ENCODE measurements at places on chromosomes 16 and 17.

- no peak for DNase-seq
These were observed 32.3 kb downstream of the SNTB2 start for GRCh38 chr16:69219279-69219678.

DNA sequence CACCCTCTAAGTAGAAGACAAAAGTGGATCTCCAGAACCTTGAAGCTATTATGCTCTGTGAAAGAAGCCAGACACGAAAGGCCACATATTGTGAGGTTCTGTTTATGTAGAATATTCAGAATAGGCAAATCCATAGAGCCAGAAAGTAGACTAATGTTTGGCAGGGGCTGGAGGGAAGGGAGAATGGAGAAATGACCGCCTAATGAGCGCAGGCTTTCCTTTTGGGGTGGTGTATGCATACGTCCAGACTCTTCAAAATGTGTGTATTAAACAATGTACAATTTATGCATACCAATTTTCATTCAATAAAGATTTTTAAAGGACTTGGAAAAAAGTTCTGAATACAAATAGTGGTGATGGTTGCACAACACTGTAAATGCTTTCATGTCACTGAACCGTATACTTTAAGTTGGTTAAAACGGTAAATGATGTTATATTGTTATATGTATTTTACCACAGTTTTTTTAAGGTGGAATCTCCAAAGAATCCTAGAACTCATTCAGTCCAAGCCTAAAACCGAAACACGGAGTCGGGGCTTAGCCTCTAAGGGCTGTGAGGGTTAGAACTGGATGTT lies 397.4 kb downstream of the SOX9 start:
- no peak for DNase-seq

GRCh38 chr17:19359856-19360255 lies 2.7 kb downstream of the B9D1 start:
- DNase-seq, result no peak

- peak; percentile 52 for DNase-seq
These were observed at the start of gene GALK1 for GRCh38 chr17:75764711-75765421. Gene GALK1, minus strand, starts transcription at chr17:75765192. Its CDS starts 56 bp downstream, at chr17:75765136.

GRCh38 chr17:42554250-42555121 lies 1.8 kb downstream of the HSD17B1 start:
- DNase-seq, result peak; percentile 74

DNA sequence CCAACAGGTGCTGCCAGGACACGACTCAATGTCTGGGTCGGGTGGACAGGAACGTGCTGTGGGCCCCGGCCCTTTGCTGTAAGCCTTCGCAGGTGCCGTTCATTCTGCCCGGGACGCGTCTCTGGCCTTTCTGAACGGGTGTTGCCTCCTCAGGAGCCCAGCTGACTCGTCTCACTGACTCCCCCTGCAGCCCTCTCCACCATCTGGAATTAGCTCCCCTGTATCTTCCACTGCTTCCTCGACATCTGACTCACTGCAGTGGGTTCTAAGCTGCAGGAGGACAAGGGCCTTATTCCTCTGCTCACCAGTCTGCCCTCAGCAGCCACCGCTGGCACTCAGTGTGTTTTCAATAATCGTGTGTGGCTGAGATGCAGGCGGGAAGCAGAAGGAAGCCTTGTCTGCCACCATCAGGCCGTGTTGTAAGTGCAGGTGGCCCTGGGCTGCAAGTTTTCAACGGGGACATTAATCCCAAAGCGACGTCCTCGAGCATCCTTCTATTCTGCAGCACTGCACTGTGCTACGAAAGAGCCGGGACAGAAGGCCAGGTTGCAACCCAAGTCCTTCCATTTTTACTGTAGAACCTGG lies 256.2 kb downstream of the FOXL1 start:
- no peak for DNase-seq

- no peak for DNase-seq
These were observed 2.2 kb downstream of the NT5M start for GRCh38 chr17:17305281-17305801.

DNA sequence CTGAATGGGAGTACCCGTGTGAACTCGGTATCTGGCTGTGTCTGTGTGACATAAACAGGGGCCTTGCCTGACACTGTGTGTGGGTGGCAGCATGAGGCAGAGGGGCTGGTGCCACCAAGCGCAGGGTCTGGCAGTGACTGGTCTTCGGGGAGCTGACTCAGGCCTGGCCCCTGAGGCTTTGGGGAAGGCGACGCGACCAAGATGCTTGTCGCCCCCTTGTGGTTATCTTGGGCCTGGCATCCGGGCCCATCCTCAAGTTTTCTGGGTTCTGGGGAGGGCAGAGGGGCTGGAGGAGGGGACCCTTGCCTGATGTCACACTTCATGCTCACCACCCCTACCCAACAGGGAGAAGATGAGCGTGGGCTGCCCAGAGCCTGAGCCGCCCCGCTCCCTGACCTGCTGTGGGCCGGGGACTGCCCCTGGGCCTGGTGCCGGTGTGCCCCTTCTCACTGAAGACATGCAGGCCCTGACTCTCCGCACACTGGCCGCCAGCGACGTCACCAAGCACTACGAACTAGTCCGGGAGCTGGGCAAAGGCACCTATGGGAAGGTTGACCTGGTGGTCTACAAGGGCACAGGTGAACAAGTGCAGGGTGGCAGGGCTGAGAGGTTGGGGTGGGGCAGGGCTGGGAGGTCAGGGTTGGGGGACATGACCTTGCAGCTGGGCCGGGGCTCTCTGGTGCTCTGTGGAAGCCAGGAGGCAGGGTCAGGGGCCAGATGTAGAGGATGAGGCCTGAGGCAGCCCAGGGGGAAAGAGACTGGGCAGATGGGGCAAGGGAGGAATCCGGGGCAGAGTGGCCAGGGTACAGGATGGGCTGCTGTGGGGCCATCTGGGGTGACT lies 24.9 kb downstream of the SBK1 start:
- DNase-seq, result peak; percentile 65

- DNase-seq, result no peak
These were observed 278.6 kb upstream of the RPL38 start for GRCh38 chr17:73924909-73925186.

DNA sequence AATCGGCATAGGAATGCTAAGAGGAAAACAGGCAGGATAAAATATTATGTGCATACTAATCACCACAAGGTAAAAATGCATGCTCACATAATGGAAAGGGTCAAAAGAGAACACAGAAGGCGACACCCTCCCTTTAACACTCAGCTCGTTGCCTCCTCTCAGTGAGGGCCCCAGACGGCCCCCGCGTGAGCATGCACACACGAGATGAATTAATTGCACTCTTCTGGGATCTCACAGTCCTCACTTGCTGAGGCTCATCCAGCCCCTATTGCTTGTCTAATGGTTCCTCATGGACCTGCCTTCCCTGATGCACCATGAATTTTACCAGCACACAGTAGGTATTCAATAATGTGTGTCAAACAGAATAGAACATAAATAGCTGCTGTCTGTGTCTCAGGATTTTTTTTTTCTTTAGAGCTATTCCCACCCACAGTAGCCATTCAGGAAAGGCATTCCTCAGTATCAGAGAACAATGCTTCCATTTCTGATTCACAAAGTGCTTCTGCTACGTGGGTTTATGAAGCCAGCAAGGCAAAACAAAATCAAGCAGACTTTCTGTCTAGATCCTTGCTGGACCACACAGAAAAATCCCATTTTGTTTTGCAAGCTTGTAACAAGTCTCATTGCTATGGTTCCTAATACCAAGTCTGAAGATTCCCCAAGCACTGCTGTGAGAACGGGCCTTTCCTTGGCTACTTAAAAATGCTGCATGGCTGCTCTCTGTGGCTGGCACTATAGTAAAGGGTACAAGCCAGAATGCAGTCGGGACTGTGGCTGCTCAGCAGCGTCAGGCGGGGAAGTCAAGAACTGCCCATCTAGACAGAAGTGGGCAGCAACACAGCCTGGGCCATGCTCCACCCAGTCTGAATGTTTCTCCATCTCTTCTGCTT lies 43.6 kb downstream of the TOM1L2 start:
- DNase-seq, result peak; percentile 51

DNA sequence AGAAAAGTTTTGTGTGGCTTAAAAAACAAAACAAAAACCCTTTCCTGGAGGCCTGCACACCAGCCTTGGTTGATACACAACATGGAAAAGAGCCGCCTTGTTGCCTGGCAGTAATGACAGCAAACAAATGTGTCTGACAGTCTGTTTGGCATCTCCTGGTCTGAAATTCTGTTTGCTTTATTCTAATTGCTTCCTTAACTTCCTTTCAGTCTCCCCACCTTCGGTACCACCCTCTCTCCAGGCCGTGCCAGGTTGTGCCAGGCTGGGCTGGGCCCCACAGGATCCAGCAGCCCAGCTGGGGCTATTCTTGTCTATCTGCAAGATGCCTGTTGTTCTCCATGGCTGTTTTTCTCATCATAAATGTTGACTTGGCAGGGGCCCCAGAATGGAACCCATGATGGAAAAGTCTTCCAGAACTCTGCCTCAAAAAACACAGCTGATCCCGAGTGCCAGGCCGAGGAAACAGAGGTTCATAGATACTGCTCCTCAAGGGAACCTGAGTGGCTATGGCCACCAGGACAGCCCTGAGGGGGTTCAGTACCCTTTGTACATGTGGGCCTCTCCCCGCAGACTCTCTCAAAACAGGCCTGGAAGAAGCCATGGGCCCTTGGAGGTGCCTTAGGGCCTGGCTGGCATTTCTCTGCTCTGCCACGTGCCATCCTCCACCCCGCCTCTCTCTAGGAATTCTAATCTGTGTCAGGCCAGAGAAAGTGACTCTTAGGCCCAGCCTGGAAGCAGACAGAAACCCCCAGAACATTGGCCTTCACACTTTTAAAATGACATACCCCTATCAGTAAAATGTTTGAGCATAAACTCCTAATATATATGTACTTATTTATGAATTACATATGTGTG lies 50.5 kb downstream of the YPEL2 start:
- no peak for DNase-seq

DNA sequence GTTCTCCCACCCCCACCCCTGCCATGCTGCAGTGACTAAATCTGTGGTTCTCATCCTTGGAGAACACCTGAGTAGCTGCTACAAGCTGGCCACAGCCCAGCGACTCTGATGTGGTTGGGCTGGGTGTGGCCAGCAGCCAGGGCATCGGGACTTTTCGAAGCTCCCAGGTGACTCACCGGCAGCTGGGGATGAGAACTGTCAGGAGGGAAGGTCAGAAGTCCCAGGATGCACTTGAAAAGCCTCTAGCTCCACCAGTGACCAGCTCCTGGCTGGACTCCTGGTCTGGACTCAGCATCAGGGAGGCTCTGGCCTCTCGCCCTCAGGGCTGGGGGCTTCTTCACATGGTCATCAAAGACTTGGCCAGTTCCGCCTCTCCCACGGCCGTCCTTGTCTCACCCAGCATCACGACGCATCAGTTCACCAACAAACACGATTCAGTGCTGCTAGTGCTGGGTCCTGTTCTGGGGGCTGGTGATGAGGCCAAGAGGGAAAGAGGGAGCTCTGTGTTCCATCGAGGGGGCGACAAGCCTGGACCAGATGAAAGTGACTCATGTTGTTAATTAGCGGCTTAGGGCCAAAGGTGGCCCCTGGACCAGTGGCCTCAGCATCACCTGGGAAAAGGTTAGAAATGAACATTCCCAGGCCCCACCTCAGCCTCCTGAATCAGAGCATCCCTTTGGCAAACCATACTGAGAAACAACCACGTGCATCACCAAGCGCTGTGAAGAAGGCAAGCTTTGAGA lies 3.9 kb upstream of the C17orf99 start:
- DNase-seq, result no peak

- no peak for DNase-seq
These were observed 15.3 kb downstream of the ITGAM start for GRCh38 chr16:31274831-31275816.

DNA sequence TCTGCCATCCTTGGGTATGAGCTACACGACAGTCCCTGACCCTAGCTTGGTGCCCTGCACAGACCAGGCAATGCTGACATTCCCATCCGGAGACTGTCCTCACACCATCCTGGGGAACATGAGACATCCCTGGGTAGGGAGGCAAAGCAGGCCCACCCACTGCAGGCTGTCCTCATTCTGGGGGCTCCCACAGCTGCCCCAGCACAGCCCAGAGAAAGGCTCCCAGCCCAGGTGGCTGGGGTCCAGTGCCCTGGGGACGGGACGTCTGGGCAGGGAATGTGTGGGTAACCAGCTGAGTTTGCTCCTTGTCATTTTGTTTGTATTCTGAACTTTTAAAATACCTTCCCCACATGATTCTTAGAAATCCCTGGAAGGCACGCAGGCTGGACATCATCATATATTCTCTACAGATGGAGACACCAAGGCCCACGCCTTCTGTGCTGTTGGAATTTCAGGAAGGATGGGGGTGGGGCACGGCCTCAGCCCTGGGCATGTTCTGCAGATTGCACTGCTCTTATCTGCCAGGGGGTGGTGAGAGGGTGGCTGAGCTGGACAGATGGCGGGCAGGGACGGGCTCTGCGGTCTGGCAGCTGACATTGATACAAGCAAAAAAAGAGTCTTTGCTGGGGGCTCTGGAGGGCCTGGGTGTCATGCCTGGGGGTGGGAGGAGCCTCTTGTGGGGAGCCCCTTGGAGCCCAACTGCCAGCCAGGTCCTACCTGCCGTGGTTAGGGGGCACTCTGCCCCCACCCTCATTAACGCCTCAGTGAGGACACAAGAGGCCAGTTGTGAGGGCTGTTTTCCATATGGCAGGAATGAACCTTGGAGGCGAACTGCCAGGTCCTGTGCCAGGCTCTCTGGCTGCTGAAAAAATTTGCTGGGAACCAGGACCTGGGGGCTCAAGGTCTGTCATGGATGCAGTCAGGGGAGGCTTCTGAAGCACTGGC lies 28.4 kb downstream of the LRRC75A start:
- DNase-seq, result no peak

Measured in hypothalamus (tissue), 51 donors.